ENCODE measurements at places on chromosomes 4 and X.

GRCh38 chr4:180057891-180058671 is 2185.1 kb upstream of the TENM3 start:
- no peak for DNase-seq

GRCh38 chr4:35934320-35934981 is 309.9 kb downstream of the ARAP2 start:
- DNase-seq = no peak

- no peak for DNase-seq
These were observed 204.5 kb downstream of the RELL1 start for GRCh38 chr4:37481547-37482122.

- no peak for DNase-seq
These were observed 11.2 kb upstream of the C1QTNF7 start for GRCh38 chr4:15416357-15417232.

GRCh38 chrX:127404161-127404560 is 584.6 kb downstream of the PRR32 start:
- DNase-seq = no peak

DNA sequence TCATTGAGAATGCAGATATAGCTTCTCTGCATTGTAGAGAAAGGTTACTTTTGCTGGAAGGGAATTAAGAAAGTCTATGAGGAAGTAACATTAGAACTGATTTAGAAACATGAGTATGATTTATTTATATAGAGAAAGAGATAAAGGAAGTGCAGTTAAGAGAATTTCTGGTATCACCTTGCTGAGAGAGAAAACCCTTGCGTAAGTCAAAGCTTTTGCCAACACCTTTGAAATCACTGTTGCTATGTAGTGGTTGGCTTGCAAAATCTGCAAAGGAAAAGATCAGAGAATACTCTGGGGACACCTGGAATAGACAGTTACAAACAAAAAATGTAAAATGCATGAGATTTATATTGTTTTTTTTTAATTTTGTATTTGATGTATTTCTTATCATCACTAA is 137.3 kb upstream of the RXFP1 start:
- no peak for DNase-seq

DNA sequence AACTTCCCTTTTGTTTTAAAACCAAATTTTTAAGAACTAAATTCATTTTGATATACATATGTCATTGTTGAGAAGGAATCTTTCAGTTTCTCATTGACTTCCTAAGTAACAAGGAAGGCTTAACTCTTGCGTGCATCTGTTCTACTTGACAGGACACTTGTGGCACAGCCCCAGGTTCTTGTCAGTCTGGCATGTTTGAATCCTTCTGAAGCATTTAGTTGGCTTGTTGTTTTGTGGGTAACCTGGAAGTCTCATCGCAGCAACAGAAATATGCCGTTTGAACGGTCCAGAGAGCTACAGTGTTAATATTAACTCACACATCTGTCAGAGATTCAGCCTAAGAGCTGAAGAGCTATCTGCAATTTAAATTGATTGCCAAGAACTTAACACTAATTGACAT is 76.0 kb downstream of the GLRA3 start:
- no peak for DNase-seq

- no peak for DNase-seq
These were observed 25.8 kb upstream of the SOD3 start for GRCh38 chr4:24769571-24769970.

DNA sequence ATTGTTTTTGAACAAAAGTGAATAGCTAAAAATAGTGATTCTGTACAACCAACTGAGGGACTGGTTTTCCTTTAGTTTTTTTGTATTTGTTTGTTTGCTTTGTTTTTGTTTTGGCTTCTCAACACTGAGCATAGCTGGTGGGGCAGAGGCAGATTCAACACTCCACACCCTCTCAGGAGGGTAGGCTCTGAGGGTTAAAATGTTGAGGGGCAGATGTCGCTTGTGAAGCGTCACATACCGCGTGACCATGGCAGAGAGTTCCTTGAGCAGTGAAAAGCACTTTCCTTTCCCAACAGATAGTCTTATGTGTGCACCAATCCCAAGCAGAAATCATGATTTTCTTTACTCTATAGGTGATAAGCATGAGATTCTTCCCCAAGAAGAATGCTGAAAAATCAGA is 155.0 kb downstream of the PALLD start:
- DNase-seq = no peak

DNA sequence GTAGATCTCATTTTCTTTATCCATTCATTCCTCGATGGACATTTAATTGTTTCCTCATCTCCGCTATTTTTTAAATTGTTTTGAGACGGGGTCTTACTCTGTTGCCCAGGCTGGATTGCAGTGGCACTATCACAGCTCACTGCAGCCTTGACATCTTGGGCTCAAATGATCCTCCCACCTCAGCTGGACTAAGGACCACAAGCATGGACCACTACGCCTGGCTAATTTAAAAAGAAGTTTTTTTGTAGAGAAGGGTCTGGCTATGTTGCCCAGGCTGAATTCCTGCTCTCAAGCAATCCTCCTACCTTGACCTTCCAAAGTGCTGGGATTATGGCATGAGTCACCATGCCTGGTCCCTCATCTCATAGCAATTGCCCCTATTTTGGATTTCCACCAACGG is 7.0 kb upstream of the TRIML1 start:
- no peak for DNase-seq

- no peak for DNase-seq
These were observed 80.5 kb upstream of the LNX1 start for GRCh38 chr4:53671757-53672156.

DNA sequence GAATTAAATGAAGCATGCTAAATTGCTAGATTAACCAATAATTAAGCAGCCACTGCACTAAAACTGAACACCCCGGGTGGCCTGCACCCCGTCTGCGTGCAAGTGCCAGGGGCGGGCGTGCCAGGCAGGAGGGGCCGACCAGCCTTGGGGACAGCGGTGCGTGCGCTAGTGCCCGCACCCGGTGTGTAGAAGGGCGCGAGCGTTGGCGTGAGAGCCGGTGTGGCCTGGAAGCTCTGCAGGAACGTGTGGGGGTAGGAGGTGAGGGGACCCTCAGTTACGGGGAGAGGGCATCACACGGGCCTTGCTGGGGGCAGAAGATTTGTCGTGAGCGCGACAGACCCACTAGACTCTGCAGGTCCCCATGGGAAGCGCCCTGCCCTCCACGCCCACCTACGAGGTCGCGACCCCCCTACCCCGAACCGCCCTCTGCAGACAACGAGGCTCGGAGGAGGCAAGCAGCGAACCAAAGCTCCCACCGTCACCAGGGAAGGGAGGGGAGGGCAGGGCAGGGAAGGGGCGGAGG is 105.8 kb downstream of the FAM53A start:
- no peak for DNase-seq

- no peak for DNase-seq
These were observed 295.1 kb downstream of the ZNF674 start for GRCh38 chrX:46250151-46250550.

GRCh38 chr4:37999000-37999716 is 39.0 kb downstream of the PTTG2 start:
- DNase-seq = no peak

DNA sequence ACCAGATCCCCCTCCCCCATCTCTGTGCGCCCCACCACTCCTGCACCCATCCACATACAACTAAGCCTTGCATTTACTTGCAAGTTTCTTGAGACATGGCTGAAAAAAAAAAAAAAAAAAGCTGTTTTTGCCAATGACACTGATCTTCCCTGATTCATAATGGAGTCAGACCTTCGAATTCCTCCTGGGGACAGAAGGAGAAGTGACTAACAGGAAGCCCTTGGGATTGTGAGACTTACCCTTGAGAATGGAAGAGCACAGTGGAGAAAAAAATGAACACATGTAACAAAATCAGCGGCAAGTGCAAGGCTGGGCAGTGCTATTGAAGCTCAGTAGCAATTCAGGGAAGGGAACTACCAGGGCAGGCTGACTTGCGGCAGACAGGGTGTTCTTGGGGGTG is 288.4 kb downstream of the BCOR start:
- no peak for DNase-seq

DNA sequence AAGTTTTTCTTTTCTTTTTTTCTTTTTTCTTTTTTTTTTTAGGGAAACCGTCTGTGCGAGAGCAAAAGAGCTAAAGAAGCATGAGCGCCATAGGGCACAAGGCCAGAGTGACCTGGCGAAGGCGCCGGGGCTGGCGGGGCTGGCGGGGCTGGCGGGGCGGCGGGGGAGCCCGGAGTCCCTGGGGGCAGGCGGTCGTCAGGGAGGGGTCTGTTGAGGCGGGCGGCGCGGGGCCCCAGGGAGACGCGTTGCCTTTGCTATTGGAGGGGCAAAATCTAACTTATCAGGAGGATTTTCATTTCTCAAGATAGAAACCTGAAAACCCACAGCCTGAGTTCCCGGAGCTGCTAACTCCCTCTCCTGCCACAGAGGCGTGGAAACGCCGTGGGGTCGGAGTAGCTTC is 135.6 kb upstream of the SMAD1 start:
- no peak for DNase-seq

- DNase-seq = no peak
These were observed 6.0 kb upstream of the BMP2K start for GRCh38 chr4:78770091-78770642.

- DNase-seq = no peak
These were observed 59.6 kb upstream of the XAGE1B start for GRCh38 chrX:52576474-52576873.

GRCh38 chr4:38768968-38769394 is 13.8 kb downstream of the TLR10 start:
- DNase-seq = no peak

- DNase-seq = no peak
These were observed 60.4 kb upstream of the TAF9B start for GRCh38 chrX:78199851-78200250.

GRCh38 chrX:138740341-138740740 is 28.8 kb upstream of the FGF13 start:
- no peak for DNase-seq

- DNase-seq = no peak
These were observed 178.7 kb upstream of the EMCN start for GRCh38 chr4:100696531-100696930.

GRCh38 chrX:150240643-150240970 is 122.5 kb upstream of the MAMLD1 start:
- no peak for DNase-seq

DNA sequence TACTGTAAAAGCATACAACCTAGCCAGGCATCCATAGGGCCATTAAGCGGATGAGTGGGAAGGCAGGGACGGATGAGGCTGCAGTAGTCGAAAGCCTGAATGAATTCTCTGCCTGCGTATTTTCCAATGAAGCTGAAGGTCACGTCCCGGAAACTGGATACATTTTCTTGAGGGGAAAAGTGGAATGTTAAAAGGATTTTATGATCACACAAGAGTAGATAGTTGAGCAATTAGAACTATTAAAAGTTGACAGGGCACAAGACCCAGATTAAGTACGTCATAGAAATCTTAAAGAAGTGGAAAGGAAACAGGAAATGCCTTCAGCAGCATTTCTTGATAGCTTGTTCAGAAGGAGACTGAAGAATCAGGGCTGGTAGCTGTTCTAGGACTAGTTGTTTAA is 98.3 kb upstream of the CXXC4 start:
- DNase-seq = no peak

DNA sequence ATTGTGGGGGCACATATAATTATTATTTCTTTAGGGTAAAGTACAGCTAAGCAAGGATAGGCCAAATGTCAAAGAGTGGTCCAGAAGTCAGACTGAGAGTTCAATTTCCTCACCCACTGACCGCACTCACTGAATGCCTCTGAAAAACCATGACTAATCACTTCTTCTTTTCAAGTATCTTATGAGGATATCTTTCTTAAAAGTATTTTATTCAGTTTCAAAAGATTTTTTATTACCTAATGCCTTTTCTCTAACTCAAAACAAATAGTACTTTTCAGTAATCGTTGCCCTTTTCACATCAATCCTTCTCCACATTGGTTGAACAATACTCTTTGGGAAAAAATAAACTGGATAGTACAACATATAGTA is 61.7 kb upstream of the CAMK2D start:
- no peak for DNase-seq

DNA sequence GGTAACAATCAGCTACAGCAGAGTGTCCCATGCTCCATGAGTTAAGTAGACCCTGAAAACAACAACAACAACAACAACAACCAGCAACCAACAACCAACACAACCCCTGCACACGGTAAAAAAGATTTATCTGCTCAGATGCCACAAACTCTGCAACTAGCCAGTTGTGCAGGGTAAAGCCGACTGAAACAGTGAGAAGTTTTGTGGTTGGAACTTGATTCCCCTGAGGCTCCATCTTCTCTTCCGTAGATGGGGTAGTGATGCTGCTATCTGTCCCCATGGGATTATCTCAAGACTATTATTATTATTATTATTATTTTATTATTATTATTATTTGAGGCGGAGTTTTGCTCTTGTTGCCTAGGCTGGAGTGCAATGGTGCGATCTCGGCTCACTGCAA is 50.6 kb upstream of the RAPGEF2 start:
- no peak for DNase-seq

DNA sequence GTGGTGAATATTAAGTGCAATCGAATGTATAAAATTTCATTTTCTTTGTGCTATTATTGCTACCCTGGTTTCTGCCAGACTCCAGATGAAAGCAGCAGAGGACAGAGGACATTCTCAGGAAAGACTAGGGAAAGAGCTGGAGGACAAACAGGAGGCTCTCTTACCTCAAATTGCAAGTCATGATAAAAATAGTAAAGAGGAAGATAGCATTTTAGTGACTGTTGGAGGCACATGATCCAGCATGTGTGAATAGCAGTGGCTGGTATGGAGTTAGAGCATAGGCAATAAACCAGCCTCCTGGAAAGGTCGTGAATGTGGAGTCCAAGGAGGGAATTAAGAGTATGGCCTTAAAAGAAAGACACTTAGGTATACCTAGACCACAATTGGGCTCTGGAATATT is 1040.0 kb downstream of the STPG2 start:
- no peak for DNase-seq

DNA sequence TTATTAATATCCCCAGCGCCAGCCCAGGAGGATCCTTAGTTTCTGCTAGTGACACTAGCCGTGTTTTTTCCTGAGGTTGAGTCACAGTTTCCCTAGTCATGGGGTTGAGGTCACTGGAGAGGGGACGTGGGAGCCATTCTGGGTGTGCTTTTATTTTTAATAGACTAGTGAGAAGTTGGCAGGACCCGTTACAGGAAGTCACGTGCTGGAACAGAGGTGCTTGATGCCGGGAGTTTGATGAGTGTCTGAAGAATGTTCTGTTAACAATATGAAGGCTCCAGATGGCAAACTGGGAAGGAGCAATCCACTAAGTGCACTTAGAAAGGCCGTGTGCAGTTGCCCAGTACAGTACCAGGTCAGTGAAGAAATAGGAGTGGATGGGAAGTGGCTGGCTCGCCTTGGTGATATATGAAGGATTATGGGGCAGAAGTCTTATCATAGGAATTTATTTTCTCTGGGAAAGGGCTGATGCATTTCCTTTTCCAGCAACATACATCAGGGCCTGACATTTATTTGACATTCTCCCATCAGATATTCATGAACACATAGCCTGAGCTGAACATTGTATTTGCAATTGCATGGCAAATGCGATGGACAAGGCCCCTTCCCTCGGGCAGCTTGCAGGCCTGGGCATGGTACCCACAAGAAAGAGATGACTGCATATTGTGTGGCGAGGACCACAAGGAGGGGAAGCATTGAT is 291.8 kb downstream of the FBXW7 start:
- no peak for DNase-seq

DNA sequence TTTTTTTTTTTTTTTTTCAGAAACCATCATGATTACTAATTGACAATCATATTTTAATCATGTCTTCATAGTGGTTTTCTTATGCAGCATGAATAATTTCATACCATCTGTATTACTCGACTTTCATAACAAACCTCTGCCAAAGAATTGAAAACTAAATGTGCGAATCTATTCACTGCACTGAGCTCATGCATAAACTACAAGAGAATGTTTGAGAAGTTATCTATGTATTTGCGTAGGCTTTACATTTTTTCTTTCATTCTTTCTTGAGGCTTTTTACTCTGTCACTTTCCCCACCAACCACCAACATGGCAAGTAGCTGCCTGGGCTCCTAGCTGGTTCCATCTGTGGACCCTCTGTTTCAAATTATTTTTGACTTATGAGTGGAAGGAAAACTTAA is 1761.0 kb downstream of the STIM2 start:
- DNase-seq = no peak
